Tongue (tissue), 3 donors: ENCODE measurements at places on chromosomes 4 and X. TPM values are rescaled to one million over a fixed set of nuclear protein-coding genes. Genes with fewer than 3 reads are reported as not detected.

CPLX1 gene
- total RNA-seq = not detected

PCYT1B gene
- 1.3 TPM for total RNA-seq

CFAP47 gene
- 0.10 TPM for total RNA-seq

WAS gene
- total RNA-seq = 1.6 TPM

GRIA2 gene
- total RNA-seq = 8.9 TPM

PLXNB3 gene
- total RNA-seq = 6.8 TPM

XAGE1A gene
- total RNA-seq = not detected

PCDH10 gene
- 3.6 TPM for total RNA-seq

GAGE12H gene
- total RNA-seq = not detected

SMARCA1 gene
- 90.7 TPM for total RNA-seq
